HCT116 (cell line): ENCODE measurements at places on chromosomes 4 and X. TPM values are rescaled to one million over a fixed set of nuclear protein-coding genes. Genes with fewer than 3 reads are reported as not detected.

Gene ABCG2
- total RNA-seq, result 0.44 TPM

GRCh38 chrX:12975991-12976558 lies 1.2 kb downstream of the TMSB4X start:
- no peak for DNase-seq

Gene TLR10
- 0.30 TPM for total RNA-seq

Gene ADGRL3
- total RNA-seq, result not detected

- DNase-seq, result no peak
These were observed 81.0 kb downstream of the LNX1 start for GRCh38 chr4:53510321-53510720.

Gene HELT
- not detected for total RNA-seq

- no peak for DNase-seq
These were observed 855 bp downstream of the GPRASP2 start for GRCh38 chrX:102712981-102713625.
